ENCODE measurements at places on chromosomes 3 and 15. TPM values are rescaled to one million over a fixed set of nuclear protein-coding genes. Genes with fewer than 3 reads are reported as not detected.

GRCh38 chr15:31379577-31379976 lies 52.9 kb downstream of the KLF13 start:
- no peak for DNase-seq

DNA sequence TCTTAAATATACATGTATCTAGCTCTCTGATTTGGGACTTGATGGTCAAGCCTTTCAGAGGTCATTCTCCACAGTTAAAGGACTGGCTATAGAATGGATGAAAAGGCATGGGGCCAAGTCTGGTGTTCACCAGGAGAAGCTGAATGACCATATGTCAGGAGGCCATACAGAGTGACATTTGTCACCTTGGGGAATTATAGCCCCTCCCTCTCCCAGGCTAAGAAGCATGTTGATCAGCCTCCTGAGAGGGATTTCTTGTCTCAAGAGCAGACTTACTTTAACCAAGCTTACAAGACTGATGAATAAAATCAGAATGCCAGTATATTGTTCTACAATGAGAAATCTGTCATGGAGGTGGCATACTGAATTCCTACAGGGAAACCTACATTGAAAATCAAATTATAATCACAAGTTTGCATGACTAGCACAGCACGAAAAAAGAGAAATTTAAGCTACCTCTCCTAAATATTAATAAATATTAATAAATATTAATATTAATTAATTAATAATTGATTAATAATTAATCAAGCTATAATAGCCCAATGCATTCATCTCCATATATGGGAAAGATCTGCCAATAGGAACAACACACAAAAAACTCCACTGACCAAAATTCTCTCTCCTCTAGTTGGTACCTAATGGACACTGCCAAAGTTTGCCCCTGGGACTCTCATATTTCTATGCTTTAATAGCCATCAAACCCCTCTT lies 47.3 kb downstream of the ATP8B4 start:
- DNase-seq: no peak

DNA sequence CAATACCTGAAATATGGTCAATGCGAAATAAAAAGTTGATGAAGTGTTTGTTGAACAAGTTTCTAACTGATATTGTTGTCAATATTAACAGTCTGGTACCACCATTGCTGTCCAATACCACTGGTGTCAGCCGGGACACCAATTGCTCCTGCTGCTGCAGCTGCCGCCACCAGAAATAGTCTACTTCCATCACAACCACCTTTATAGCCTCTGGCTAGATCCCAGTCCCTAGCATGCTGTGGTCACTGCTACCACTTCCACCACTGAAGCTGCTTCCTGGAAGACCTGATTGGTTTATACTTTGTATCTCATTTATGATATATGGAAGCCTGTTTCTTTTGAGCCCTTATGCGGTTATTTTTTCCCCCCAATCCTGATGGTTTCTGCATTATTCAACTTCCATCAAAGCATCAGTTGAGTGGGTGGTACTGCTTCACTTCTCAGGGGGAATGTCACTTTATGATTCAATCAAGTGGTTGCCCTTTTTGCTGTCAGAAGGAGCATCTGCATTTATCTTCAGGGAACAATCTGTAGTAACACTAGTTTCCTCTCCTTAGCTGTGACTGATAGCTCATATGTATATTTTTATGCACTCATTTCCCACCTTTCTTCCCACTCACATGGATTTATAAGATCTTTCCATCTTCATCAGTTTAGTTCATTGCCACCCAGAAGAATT lies 11.7 kb downstream of the LNP1 start:
- DNase-seq: no peak

GRCh38 chr15:73142802-73143762 lies 90.8 kb downstream of the NEO1 start:
- no peak for DNase-seq

- no peak for DNase-seq
Observed at GRCh38 chr3:168091941-168092340, 3.8 kb downstream of the GOLIM4 start.

DNA sequence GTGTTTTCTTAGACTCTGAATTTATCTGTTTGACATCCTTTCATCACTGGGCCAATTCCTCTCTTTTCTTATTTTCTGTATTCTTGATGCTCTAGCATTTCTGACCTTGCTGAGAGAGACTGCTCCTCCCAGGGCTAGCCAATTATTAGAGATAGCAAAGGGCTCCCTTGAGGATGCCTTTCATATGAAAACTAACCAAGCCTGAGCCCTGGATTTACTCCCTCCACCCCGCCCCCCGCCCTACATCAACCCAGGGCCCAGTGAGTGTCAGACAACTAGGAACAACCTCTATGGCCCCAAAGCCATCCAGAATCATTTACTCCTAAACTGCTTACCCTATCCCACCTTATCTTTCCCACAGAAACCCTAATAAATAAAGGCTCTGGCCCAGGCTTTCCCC lies 69.7 kb upstream of the LARS2 start:
- no peak for DNase-seq

DNA sequence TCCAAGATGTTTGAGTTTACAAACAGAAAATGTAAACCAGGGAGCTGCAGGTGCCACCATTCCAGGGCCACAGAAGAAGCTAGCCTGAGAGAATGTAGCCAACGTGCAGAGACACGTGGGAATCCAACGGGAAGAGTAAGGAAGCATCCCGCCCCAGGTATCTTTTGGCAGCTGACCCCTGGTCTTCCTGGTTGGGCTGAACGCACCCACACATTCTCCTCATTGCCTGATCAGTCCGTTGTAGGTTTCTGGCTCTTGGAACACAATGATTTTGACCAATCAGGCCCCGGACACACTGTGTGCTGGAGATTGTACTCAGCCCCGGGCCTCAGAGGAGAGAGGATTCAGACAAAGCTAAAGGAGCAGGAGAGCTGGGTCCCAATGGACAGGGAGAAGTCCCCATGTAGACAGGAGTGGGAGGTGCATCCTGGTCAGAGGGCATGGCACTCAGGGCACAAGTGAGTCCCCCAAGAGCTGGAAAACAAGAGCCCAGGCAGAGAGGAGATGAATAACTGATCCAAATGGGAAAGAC lies 102.3 kb downstream of the TPRA1 start:
- DNase-seq: no peak

DNA sequence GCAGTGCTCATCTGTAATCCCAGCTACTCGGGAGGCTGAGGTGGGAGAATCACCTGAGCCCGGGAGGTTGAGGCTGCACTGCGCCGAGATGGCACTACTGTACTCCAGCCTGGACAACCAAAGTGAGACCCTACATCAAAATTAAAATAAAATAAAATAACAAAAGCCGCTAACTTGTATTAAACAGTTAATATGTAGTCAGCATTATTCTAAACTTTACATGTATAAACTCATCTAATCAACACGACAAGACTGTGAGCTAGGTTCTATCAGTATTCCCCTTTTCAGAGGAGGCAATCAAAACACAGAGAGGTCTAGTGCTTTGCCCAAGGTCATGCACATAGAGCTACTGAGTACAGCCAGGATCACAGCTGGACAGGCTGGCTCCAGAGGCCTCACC lies 111.7 kb upstream of the LINGO1 start:
- no peak for DNase-seq

GRCh38 chr15:40349163-40349562 lies 1.7 kb upstream of the PHGR1 start:
- DNase-seq: no peak

The GRAMD2A gene
- 6.7 TPM for total RNA-seq

The SST gene
- not detected for total RNA-seq

The SLC2A2 gene
- total RNA-seq: not detected

The RPP25 gene
- total RNA-seq: 6.0 TPM

The CDCP1 gene
- total RNA-seq: 1.8 TPM

The ITPKA gene
- total RNA-seq: not detected

The SEMA5B gene
- total RNA-seq: 10.1 TPM

The PFN2 gene
- 75.8 TPM for total RNA-seq

The MAGI1 gene
- 64.6 TPM for total RNA-seq
